Left kidney (tissue), 8 donors: ENCODE measurements at places on chromosomes 12 and 14.
A peak's percentile ranks its signal among the peaks of the same experiment; 100 is the strongest.

DNA sequence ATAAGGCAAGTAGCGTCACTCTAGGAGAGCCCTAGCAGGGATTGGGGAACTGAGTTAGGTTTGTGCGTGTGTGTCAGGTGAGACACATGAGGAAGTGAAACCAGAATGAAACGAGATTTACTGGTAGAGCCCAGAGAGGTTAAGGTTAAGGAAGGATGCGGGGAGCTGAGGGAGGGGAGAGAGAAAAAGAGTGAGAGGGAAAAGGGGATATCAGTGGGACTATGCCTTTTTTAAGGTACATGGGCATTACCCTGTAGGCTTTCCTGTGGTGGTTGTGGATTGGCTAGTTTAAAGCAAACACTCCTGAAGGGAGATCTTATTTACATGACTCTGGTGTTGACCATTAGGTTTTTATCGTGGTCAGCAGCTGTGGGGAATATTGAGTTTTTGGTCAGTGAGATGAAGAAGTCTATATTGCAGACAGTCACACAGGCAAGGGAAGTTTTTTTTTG, 13.9 kb downstream of the ZDHHC17 start:
- DNase-seq = no peak

GRCh38 chr14:33727606-33728005, 223.3 kb downstream of the EGLN3 start:
- no peak for DNase-seq

DNA sequence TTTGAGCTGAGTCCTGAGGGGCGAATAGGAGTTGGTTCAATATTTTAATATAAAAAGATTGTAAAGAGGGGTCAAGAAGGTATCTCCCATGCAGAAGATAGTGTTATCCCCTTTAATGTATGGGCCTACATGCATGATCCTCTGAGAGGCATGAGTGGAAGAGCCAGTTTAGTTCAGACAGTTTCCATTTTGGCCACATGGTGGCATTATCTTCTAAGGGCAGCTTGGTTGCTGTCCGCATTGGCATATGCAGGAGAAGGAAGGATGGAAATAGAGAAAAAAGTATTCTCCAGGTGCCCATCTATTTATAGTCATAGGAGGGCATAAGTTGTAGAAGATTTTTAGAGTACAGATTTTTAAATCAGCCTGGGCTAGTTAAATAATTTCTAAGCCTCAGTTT, 5.4 kb downstream of the SAMD4A start:
- no peak for DNase-seq

DNA sequence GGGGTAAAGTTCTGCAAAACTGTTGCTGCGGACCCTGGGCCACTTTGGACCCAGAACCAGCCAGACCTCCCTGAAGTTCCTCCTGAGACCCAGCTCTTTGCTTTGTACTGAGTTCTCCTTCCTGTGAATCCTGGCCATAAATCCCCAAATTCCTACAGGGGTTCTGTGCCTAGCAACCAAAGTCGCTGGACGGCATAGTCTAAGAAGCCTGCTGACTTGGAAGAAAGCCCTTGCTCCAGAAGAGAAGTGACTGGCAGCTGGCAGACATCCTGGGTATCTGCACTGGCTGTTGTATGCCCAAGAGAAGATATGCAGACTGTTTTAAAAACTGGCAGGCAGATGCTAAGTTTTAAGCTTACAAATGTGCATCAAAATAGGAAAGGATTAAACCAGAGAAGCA, 99.9 kb upstream of the SLC24A4 start:
- DNase-seq = no peak

- DNase-seq = no peak
Measured at GRCh38 chr12:120639771-120640721, at the start of gene CABP1. TSS of gene CABP1 (plus strand) at chr12:120640626. CDS start at chr12:120640686, 60 bp downstream.

DNA sequence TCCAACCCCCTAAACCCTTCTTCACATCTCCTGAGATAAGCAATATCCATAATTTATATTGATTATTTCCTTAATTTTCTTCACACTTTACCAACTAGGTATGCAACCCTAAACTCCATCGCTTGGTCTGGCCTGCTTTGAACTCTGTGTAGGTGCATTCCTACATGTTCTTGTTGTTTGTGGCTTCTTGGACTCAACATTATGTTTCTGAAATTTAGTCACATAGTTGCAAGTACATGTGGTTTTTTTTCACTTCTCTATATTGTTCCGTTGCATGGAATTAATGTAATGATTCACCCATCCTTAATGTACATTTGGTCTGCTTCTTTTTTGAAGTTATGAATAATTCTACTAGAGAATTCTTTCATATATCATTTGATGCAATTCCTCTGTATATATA, 1.6 kb upstream of the TAS2R30 start:
- DNase-seq = no peak

DNA sequence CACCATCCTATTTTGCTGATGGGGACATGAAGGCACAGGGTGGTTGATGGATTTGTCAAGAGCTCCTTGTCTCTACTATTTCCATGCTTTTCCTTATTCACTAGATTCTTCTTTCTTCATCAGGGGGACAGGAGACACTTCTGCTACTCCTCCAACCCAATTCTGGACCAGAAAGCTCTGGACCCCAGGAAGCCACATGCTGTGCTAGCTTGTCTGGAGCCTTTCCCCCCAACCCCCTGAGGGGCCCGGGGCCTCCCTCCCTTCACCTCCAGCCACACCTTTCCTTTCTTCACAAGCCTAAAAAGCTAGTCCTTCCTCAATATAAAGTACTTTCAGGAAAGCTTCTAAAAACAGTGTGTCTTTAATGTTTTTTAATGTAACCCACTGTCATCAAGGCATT, 75.1 kb upstream of the CAPRIN2 start:
- DNase-seq = no peak

GRCh38 chr12:117476341-117476740, 114.9 kb upstream of the NOS1 start:
- no peak for DNase-seq

- DNase-seq = no peak
Measured at GRCh38 chr12:122749569-122750332, 2.9 kb upstream of the DENR start.

DNA sequence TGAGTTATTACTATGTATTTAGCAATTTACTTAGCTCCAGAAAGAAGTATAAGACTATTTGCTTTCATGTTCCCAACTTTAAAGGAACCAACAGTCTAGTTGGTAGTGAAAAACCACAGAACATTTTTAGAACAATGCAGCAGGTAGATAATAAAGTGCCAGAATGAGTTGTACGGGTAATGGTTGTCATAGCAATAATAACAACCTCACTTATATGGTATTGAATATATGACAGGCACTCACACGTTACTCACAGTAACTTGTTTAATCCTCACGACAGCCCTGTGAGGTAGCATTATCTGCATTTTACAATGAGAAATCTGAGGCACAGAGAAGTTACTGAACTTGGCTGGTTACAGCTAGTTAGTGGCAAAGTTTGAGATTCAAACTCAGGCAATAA, 10.6 kb upstream of the GAPDH start:
- DNase-seq = no peak

GRCh38 chr14:38851111-38851510, 251.9 kb downstream of the SEC23A start:
- no peak for DNase-seq

GRCh38 chr12:121284551-121285390, 11.7 kb downstream of the CAMKK2 start:
- DNase-seq = no peak

DNA sequence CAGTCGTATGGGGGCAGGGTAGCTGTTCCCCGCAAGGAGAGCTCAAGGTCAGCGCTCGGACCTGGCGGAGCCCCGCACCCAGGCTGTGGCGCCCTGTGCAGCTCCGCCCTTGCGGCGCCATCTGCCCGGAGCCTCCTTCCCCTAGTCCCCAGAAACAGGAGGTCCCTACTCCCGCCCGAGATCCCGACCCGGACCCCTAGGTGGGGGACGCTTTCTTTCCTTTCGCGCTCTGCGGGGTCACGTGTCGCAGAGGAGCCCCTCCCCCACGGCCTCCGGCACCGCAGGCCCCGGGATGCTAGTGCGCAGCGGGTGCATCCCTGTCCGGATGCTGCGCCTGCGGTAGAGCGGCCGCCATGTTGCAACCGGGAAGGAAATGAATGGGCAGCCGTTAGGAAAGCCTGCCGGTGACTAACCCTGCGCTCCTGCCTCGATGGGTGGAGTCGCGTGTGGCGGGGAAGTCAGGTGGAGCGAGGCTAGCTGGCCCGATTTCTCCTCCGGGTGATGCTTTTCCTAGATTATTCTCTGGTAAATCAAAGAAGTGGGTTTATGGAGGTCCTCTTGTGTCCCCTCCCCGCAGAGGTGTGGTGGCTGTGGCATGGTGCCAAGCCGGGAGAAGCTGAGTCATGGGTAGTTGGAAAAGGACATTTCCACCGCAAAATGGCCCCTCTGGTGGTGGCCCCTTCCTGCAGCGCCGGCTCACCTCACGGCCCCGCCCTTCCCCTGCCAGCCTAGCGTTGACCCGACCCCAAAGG, 804 bp downstream of the GAPDH start:
- DNase-seq = peak; percentile 37

DNA sequence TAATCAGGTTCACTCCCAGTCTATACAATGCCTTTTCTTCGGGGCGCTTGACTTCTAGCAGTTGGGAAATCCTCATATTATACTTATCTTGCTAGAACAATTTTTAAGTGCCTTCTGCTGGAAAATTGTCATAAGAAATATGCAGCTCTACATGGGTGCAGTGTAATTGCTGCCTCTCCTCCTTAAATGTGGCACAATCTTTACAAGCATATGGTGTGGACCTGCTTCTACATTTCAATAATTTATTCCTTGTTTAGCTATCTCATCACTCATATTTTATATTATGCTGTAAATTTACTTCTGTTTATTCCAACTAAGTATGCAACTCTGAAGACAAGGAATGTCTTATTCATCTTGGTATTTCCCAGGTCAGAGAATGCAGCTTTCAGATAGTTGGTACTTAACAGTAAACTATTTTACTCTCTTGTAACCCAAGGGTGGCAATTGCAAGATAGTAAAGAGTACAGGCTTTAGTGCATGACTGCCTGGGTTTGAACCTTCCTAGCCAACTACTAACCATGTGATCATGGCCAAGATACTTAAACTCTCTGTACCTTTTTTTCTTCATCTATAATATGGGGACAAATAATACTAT, 43.6 kb upstream of the GAS2L3 start:
- DNase-seq = no peak

DNA sequence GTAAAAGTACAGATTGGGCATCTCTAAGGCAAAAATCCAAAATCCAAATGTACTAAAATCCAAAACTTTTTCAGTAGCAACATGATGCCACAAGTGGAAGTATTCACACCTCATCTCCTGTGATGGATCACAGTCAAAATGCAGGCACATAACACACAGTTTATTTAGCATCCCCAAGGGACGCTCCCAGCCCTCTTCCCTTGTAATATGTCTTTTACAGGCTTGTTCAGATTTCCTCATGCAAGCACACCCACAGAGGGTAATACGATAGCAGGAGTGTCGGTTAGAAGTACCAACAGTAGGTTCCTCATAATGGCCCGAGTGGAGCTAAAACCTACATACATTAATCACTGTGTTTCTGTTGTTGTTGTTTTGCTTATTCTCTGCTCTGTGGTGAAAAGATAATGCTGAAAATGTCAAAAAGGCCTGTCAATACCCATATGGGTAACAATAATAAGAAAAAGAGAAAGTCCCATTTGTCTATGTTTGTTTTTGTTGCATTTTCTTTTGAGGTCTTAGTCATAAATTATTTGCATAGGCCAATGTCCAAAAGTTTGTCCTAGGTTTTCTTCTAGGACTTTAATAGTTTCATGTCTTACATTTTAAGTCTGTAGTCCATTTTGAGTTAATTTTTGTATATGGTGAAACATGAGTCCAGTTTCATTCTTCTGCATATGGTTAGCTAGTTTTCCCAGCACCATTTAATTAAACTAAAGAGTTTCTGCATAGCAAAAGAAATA, 133.1 kb downstream of the LRIG3 start:
- no peak for DNase-seq

GRCh38 chr14:53807542-53807941, 149.1 kb downstream of the BMP4 start:
- DNase-seq = no peak

GRCh38 chr14:76227450-76228050, 75.8 kb downstream of the GPATCH2L start:
- no peak for DNase-seq

GRCh38 chr14:102103062-102103695, 16.3 kb upstream of the HSP90AA1 start:
- DNase-seq = no peak

DNA sequence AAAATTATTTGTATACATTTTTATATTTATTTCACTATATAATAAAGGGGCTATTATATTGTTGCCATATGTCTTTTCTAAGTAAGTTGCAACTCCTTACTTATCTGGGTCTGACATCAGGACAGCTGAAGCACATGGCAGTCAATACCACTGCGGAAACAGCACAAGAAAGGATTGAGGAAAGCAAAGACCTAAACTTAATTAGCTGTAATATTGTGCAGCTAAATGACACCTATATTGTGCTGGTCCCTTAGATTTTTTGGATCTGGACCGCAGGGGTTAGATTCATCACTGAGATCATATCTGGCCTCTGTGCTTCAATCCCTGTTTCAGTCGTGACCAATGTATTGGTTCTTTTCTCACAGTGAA, 359.6 kb upstream of the DIO2 start:
- DNase-seq = no peak

GRCh38 chr14:72613231-72613974, 280.5 kb downstream of the DPF3 start:
- DNase-seq = no peak

DNA sequence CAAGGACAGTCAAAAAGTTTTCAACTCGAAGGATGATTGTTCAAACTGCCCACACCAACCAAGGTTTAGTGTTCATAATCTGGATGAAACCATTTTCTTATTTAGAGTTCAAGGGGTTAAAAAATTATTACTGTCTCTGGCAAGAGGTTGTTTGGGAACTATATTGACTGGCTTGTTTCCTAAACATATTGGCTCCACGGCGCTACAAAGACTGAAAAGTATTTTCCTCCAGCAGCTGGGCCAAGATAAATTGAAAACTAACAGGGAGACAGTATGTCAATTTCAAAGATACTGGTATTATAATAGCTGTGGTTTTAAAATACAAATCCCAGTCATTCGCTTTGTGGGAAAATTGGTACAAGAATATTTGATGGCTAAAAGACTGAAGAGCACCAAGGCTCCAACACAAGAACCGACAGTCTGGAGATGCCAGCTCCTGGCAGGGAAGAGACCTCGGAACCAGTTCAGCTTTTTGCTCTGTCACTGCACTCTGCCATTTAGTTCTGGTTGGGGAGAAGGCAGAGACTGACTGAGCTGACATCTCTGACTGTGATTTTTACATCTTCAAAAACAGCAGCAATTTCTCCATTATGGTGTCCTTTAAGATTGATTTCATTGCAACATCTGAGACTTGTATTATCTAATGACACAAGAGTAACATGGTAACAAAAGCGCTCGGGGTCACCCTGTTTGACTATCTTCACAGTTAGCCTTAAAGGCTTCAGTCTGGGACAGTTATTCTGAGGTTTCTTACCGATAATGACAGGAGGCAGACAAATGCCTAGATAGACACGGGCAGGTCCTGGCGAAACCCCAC, 62.0 kb downstream of the ST8SIA1 start:
- no peak for DNase-seq

GRCh38 chr12:124369055-124369826, 74.3 kb downstream of the RFLNA start:
- peak; percentile 62 for DNase-seq
